ENCODE measurements at places on chromosomes 1 and 21. TPM values are rescaled to one million over a fixed set of nuclear protein-coding genes. Genes with fewer than 3 reads are reported as not detected.

DNA sequence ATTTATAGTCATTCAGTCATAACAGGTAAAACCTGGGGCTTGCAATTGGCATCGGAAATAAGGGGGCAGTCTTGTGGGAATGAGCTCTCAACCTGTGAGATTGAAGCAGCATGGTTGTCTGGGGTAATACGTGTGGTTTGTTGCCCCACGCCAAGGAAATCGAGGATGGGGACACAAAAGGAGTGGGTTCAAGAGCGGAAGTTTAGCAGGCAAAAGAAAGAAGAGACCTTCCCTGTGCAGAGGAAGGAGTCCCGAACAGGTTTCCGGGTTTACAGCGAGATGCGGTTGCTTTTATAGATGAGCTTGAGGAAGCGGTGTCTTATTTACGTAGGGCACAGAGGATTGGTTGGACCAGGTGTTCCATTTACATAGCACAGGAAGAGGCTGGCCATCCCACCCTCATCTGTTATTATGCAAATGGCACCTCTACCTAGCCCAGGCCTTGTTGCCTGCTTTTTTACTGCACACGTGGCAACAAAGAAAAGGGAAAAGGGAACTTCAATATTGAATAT is 37.3 kb downstream of the IFNAR1 start:
- DNase-seq: peak; percentile 91

GRCh38 chr1:39462074-39462473 is 29.4 kb upstream of the BMP8A start:
- DNase-seq: no peak

GRCh38 chr1:3186526-3186921 is 117.5 kb downstream of the PRDM16 start:
- DNase-seq: no peak

GRCh38 chr1:15066191-15066590 is 87.4 kb upstream of the TMEM51 start:
- no peak for DNase-seq

- DNase-seq: no peak
These were observed 19.0 kb upstream of the IRF2BP2 start for GRCh38 chr1:234629026-234629425.

DNA sequence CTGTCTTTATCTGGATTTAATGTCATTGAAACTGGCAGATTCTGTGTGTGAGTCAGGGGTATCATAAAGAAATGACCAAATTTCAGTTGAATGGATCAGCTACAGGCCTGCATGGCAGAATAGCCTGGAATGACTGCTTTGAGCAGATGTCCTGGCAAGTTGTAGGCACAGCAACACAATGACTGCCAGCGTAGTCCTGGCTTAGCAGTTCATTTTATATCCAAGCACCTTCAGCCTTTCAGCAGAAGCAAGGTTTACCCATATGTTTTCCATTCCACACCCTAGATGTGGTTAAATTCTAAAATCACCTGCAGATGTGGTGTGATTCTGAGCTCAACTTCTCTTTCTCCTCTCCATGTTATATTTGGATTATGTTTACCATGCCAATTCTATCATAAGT is 22.3 kb upstream of the PTGFR start:
- DNase-seq: no peak

GRCh38 chr1:2962946-2963345 is 58.3 kb upstream of the ACTRT2 start:
- DNase-seq: no peak

- DNase-seq: no peak
These were observed 31.6 kb upstream of the PPP1R15B start for GRCh38 chr1:204443260-204443619.

DNA sequence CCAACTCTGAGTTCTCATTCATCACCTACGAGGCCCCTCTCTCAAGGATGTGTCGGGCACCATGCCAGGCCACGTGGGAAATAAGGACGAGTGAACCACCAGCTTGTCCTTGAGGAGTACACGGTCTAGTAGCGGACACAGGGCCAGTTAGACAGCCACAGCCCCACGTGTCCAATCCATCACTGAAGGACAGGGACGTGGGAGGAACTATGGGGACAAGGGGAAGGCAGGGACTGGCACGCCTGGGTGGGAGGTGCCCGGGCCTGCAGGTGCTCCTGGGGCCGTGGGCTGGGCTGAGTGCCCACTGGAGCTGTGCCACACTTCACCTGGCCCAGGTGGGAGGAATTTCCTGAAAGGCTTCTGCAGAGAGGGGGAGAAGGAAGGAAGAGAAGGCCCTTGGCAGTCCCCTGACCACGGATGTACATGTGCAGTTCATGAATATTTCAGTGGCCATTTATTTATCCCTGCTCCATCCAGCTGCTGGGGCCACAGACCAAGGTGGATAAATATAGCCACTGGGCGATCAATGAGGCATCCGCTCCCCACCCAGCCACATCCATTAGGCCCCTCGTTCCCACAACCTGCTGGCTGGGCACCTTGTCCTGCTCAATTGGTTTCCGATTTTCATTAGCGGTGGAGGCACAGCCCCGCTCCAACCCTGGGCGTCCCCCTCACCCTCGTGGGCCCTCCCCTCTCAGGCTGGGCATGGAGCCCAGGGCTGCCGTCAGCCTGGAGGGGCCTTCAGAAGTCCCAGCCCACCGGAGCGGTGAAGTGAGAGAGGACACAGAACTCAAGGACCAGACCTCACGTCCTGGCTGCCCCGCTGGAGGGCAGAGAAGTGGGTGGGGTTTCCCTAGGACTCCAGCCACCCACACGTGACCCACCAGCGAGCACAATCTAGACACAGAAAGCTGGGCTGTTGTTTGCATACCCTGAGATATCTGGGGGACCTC is 59.5 kb downstream of the CASZ1 start:
- DNase-seq: no peak

DNA sequence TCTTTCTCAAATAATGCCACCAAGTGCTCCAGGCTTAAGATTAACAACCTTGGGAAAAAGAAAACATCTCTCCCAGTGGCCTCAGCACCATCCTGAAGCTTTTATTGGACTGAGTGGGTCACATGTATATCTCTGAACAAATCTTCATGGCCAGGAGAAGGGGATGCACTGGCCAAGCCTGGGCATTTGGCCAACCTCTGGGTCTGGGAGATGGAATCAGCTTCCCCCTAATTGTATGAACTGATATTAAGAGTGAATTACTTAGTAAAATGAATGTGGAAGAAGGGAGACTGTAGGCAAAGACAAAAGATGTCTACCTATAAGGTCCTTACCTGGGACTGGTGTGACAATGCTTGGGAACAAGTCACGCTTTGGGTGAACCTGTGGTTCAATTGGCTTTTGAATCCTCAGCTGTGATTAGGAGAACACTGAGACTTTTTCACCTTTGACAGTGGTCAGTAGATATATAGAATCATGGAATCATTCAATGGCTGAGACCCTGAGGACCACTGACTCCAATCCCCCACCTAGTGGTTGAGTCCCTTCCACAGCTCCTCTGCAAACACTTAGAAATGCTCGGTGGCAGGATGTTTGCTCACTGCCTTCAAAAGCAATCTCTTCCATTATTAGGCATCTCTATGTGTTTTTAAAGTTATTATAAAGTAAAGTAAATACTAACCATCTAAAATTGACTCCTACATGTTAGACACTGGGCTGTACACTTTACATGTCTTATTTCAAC is 102.6 kb upstream of the ATP1A1 start:
- no peak for DNase-seq

DNA sequence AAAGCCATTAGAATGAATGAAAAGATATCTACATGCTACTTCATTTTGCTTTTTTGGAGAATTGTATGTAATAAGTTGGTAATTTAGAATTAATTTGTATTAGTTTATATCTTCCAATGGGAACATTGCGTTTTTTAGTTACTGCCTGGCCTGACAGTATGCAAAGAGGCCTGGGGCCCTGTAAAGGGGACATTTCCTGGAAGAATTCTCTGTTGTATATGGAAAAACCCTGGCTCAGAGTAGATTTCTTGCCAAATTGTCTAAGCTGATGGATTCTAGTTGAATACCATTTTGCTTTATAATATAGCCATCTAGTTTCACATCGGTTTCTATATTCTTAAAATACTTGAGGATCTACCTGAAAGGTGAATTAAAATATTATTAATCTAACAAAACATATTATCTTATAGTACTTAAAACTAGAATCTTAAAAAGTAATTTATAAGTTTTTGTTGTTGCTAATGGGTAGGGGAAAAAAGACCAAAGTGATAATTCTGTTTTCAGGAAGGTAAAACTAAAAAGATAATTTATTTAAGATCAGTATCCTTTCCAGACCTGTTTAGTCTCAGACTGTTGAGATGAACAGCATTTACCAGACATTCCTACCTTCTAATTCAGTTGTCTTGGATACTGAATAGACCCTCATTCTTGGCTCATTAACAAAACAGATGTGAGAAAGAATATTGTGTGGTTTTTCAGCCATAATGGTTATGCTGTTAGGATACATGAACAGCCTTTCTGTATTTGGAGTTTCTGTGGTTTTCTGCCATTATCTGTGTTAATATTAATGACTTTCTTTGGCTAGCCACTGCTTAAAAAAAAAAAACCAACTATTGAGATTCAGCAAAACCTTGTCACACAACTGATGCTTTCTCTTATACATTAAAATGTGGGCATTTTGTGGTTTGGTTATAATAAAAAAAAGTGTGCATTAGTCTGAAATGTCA is 4.8 kb downstream of the AGO3 start:
- no peak for DNase-seq

KIAA0040 gene
- 109 TPM for total RNA-seq

KCND3 gene
- 57.6 TPM for total RNA-seq

SMIM1 gene
- 14.1 TPM for total RNA-seq
